ENCODE measurements at places on chromosomes 7 and 10.

- DNase-seq = no peak
Measured at GRCh38 chr7:101998906-101999240, 181.4 kb downstream of the CUX1 start.

GRCh38 chr10:88389456-88389855 is 193.7 kb downstream of the RNLS start:
- peak; percentile 57 for DNase-seq

DNA sequence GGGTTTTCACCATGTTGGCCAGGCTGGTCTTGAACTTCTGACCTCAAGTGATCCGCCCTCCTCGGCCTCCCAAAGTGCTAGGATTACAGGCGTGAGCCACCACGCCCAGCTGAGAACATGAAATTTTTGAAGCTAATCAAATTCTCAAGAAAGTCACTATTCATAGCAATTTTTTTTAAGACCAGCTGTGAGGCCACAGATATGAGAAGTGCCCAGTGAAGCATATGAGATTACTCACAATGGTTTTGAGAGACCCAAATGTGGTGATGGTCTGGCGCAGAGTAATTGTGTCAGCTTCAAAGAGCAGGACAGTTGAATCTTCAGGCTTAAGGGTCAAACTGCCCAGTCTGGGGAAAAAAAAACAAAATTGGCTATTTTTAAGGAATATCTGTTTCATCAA is 16.2 kb downstream of the NCOA4 start:
- DNase-seq = no peak

DNA sequence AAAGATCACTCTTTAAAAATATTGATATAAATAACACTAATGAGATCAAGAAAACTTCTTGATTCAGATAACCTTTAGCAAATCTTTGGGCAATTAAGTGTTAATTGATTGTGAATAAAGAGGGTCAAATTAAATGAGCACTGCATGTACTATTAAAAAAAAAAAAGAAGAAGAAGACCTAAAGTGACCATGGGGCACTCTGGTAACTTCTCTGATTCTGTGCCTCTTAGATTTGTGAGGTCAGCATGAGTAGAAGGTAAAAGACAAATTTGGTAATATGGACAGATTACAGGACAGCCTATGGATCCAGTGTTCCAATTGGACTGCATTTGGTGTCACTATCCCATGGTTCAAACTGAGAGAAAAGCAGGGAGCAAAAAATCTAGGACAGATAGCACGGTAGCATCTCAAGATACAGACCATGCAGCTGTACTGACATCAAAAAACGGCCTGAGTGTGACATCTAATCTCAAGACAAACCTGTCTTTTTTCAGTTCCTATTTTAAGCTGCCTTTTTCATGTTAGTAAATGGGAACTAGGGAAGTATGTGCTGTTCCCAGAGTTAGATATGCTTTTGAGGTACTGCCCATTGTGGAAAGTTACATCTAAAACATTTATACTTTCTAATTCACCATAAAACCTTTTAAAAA is 128.0 kb downstream of the KCND2 start:
- no peak for DNase-seq

DNA sequence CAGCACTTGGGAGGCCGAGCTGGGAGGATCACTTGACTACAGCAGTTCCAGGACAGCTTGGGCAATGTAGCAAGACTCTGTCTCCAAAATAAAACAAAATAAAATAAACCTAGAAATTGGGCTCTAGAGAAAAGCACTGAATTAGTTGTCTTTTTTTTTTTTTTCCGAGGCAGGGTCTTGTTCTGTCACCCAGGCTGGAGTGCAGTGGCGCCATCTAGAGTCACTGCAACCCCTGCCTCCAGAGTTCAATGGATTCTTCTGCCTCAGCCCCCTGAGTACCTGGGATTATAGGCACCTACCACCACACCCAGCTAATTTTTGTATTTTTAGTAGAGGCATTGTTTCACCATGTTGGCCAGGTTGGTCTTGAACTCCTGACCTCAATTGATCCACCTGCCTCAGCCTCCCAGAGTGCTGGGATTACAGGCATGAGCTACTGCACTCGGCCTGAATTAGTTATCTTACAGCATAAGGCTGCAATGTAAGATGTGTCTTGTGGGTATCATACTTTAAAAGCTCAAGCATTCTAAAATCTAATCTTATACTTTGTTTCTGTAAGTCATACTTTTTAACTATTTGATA is 12.8 kb downstream of the MEIG1 start:
- no peak for DNase-seq

DNA sequence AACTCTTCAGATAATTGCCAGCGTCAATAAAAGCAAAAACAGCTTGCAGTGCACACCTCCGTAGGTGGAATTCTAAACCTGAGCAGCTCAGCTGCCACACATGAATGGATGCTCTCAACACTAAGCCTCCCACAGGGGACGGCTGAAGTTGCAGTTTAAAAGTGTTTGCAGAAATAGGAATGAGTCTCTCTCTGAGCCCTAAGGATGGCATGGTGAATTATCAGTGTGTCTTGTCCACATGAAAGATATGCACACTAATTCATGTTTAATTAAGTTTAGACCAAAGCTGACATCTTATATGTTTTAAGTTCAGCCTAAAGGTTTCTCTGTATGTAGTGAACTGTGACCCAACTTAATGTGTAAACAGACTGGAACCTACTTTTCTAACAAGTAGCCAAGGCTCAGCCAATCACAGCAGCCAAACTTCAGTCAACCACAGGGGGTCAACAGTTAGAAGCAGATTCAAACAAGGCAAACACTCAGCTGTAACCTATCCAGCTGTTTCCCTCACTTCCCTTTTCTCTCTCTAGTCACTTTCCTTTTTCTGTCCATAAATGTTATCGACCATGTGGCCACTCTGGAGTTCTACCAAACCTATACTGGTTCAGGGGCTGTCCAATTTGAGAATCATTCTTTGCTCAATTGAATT is 38.1 kb downstream of the CTTNBP2 start:
- no peak for DNase-seq

DNA sequence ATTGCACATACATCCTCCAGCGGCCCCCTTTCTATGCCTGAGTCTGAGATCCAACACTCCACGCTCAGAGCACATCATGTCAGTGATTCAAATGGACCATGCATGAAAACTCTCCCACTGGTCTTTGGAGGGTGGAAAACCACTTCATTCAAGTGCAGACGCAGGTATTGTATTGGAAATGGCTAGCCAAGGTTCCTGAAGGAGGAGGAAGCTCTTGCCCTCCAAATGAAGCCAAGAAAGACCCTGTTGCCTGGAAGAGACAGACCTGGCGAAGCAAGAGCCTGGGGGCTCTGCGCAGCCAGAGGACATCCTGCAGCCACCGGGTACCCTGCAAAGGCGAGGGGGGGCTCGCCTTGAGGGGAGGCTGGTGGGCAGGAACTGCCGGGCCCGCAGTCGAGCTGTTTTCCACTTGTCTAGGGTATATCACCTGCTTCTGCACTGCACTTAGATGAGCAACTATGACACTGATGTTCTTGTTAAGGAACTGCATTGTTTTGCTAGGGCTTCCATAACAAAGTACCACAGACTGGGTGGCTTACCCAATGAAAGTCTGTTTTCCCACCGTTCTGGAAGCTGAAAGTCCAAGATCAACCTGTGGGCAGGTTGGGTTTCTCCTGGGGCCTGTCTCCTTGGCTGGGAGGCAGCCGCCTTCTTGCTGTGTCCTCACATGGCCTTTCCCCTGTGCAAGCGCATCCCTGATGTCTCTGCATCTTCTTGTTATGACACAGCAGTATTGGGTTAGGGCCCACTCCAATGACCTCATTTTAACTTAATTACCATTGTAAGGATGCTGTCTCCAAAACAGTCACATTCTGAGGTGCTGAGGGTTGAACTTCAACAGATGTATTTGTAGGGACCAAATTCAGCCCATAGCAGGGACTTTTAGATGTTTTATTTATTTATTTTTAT is 233.4 kb downstream of the ARHGAP12 start:
- DNase-seq = peak; percentile 23

- DNase-seq = peak; percentile 85
Measured at GRCh38 chr7:92904244-92905131, 68.1 kb upstream of the CDK6 start.

DNA sequence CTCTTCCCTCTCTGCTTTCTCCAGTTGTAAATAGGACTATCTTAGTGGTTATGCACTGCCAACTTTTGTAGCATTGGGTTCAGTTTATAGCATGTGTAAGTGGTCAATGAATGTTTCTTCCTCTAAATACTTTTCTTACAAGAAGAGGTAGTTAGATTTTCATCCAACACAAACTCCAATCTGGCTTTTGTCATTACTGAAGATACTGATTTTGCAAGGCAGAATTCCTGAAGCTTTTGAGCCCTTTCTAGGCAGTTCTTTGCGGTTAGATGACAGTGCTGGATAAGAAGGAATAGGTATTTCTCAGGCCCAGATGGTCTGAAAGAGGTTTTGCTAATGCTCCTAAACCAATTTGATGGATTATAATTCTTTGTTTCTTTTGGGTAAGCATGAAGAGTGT is 60.5 kb downstream of the BICC1 start:
- no peak for DNase-seq

- DNase-seq = no peak
Measured at GRCh38 chr7:157817944-157818700, 481.3 kb downstream of the DNAJB6 start.

DNA sequence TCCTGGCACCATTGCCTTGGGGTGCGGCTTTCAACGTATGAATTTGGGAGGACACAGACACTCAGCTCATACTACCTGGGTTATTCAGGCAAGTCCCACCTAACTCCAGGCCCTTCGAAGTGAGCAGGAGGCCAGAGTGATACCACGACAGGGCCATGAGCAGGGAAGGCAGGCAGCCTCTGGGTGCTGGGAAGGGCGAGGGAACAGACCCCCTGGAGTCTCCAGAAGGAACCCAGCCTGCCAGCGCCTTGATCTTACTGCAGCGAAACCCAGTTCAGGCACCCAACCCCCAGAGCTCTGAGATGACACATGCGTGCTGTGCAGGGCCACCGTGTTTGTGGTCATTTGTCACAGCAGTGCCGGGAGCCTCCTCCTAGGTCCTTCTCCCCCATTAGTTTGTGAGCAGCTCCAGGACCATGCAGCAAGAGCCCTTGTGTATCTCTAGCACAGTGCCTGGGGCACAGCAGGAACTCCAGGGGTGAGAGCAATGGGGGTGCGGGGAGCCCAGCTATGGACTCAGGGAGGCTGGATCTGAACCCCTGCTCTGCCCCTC is 7.7 kb upstream of the INSIG1 start:
- no peak for DNase-seq
